Activated CD4-positive, CD25-positive, alpha-beta regulatory T cell treated with anti-CD3 and anti-CD28 coated beads, Interleukin-2, amount 50 U/mL, for 72 hours (primary cell): ENCODE measurements at places on chromosomes 5 and 9.

- no peak for DNase-seq
Measured at GRCh38 chr9:103900466-103900865, 193.6 kb upstream of the SMC2 start.

GRCh38 chr9:136625101-136626065, 37.3 kb upstream of the EGFL7 start:
- DNase-seq: no peak

DNA sequence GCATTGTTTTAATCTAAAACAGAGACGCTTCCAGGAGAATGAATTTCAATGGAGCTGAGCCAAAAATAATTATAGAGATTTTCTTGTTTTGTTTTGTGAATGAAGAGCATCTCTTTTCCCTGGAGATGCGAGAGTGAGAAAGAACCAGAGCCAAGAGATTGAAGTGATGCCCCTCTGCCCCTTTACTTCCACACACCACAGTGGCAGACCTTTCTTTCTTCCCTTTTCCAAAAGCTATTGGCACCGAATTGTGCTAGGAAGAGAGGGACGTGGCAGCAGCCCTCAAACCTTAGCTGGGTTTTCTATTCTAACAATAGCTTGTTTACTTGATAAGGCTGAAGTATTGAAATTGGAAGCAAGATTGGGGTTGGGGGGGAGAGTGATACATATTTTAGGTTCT, 133.0 kb upstream of the TMEM161B start:
- DNase-seq: no peak

DNA sequence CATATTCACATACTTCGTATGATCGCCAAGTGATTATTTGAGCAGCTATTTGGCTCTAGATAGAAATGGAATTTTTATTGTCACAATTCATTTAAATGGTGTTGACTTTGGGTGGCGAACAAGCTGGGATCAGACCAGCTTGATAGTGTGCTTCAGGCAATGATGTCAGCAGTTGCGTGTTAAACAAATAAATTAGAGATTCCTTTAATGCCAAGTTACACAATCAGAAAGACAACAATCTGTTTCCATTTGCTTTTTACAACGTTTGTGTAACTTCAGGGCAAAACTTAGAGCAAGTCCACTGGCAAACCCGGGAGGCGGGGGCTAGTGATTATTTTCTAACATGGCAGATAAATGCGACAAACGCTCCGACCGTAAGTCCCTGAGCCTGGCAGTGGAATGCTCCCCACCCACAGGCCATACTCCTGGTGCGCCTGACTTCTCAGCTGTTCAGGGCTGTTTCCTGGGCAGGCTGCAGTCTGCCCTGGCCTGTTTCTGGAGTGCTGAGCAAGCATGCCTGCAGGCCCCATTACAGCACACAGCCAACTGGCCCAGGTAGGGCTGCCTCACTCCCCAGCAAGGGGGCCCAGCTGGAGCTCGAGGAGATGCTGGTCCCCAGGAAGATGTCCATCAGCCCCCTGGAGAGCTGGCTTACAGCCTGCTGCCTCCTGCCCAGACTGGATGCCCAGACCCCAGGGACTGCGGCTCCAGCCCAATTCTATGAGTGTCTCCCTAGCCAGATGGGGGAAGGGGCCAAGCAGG, 88.7 kb downstream of the BASP1 start:
- DNase-seq: no peak

GRCh38 chr9:37604296-37604695, 11.9 kb upstream of the TOMM5 start:
- DNase-seq: no peak

DNA sequence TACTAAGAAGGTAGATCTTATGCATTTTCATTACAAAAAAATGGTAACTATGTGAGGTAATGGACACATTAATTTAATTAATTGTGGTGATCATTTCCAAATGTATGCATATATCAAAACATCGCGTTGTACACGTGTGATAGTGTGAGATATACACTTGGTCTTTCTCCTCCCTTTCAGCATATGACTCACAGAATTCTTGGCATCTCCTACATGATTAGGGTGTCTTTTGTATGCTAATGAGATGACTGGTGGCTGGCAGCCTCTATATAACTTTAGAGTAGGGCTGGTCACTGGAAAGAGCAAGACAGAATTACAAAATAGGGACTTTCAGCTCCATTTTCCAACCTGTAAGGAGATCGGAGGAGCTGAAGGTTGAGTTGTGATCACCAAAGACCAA, 1167.6 kb downstream of the CDH12 start:
- DNase-seq: no peak
